ENCODE measurements at places on chromosomes 16 and 17.

DNA sequence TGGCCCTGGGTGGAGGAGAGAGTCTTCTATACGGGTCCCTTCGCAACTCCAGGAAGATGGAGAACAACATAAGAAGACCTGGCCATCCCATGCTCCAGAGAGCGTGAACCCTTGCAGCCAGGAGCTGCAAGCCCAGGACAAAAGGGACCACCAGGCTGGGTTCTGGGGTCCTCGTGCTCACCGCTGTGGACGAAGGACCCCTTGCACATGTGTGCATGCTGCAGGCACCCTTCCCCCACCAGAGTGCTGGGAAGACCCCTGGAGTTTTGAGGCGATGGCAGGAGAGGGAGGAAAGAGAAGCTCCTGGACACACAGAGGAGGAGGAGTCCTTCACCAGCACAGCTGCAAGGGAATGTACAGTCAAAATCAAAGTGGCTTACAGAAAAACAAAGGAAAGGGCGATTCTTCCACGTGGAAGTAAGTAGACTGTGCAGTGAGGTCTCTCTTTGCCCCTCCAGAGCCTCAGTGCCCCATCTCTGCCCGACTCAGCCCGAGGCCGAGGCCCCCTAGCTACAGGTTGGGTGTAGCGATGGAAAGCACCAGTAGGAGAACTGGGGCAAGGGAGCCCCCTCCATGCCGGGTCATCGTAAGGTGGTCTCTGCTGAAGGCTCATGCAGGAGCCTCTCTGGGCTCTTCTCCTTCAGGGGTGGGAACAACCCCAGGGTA is 51.3 kb downstream of the PIMREG start:
- DNase-seq, result no peak

GRCh38 chr16:4561596-4561995 is 5.5 kb downstream of the C16orf96 start:
- DNase-seq, result no peak

- no peak for DNase-seq
These were observed 14.2 kb downstream of the CRYM start for GRCh38 chr16:21263640-21264570.

DNA sequence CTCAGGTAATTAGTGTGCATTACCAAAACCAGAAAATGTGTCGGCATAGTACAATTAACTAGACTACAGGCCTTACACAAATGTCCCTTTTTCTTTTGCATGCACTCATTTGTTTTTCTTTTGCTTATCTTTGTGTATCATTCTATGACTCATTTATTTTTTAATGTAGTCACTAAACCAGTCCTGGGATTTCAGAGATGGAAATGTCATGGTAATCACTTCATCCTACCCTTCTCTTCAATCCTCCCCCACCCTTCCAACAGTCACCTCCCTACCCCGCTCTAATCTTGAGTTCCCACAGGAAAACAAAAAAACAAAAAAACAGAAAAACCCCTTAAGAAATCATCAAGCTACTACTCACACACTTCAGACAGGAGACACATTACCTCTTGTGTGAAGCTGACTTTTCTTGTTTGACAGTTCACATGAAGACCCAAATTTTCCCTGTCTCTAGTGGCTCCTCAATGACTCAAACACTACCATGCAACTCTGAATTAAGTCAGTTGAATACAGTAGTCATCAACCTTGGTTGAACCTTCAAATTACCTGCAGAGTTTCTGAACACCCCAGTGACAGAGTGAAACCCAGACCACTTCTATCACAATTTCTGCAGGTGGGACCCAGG is 242.4 kb upstream of the SALL1 start:
- no peak for DNase-seq

GRCh38 chr16:86929057-86929871 is 350.9 kb downstream of the FOXL1 start:
- DNase-seq, result no peak

GRCh38 chr16:73750639-73751038 is 546.0 kb upstream of the PSMD7 start:
- no peak for DNase-seq

DNA sequence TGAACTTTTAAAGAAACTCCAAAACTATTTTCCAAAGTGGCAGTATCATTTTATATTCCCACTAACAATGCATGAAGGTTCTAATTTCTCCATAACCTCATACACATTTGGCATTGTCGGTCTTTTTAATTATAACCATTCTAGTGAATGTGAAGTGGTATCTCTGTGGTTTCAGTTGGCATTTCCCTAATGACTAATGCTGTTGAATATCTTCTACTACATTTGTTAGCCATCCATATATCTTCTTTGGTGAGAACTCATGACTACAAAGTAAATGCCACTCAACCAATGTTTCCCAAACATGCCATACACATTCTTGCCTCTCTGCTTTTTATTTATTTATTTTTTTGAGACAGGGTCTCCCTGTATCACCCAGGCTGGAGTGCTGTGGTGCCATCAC is 31.7 kb upstream of the TAOK1 start:
- DNase-seq, result no peak
